Central memory CD4-positive, alpha-beta T cell (primary cell): ENCODE measurements at places on chromosomes 11 and 22.

- DNase-seq: no peak
Observed at GRCh38 chr22:48485149-48486133, 1342.2 kb downstream of the BRD1 start.

DNA sequence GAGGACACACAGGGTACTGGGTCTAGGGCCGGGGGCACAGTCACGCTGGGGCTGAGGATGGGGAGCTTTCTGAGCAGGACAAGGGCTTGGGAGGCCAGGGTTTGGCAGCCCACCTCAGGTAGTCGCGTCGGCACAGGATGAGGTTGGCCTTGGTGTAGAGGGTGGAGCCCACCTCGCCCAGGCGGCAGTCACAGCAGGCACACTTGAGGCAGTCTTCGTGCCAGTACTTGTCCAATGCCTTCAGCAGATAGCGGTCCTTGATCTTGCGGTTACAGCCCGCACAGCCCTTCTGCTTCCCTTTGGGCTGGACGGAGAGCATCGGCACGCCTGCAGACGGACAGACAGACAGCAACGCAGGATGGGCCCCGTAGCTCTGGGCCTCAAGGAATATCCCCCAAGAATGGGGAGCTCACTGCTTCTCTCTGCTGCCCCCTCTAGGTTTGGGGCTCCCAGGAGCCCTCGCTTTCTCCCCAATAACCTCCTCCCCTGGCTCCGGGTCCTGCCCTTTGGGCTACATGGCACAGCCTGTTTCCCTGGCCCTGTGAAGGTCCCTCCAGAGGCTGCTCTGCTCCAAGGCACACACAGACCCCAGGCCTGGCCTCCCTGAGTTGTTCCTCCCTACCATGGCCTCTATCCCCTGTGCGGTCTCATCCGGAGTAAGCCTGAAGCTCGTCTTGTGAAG, 33.4 kb downstream of the LMO1 start:
- no peak for DNase-seq

DNA sequence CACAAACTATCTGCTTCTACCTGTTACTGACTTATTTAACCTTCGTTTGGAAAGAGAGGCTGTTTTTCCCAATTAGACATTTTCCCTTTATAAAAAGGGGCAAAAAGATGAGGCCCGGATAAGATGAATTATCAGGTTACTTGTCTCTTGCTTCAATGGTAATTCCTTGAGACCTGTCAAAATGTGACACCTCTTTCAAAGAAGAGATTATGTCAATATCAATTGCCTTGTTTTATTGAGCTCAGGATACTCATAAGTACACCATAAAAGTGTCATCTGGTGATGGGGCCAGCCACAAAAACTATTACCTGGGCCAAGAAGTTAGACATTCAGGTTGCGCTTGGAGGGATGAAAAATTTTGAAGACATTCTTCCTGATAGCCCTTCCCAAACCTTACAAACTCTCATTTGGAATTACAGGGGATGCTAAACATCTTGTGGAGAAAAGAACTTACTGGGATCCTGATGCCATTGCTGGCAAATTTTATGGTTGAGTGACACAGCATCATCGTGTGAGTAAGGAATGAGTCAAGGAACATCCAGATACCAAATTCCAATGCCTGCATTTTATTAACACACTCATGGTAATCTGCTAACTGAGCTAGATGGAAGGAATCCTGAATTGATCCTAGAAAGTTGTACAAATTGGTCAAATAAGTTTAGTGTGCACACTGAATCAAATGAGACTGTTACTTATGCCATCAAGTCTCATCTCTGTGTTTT, 1071.2 kb downstream of the LRRC4C start:
- no peak for DNase-seq

GRCh38 chr11:134599299-134599771, 187.3 kb upstream of the B3GAT1 start:
- no peak for DNase-seq
